T-helper 2 cell (primary cell): ENCODE measurements at places on chromosomes 1 and 21.

DNA sequence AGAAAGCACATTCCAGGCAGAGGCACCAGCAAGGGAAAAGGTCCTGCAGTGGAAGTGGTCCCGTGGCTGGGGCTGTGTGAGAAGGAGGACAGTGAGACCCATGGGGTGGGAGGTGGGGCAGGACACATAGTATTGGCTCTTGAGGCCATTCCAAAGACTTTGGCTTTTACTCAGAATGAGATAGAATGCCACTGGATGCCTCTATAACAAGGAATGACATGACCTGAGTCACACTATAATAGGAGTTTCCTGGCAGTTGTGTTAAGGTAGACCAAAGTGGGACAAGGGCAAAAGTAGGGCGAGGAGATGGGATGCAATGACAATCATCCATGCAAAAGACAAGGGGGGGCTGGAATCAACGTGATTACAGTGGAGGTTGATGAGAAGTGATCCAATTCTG is 24.7 kb upstream of the LAMC2 start:
- no peak for DNase-seq

DNA sequence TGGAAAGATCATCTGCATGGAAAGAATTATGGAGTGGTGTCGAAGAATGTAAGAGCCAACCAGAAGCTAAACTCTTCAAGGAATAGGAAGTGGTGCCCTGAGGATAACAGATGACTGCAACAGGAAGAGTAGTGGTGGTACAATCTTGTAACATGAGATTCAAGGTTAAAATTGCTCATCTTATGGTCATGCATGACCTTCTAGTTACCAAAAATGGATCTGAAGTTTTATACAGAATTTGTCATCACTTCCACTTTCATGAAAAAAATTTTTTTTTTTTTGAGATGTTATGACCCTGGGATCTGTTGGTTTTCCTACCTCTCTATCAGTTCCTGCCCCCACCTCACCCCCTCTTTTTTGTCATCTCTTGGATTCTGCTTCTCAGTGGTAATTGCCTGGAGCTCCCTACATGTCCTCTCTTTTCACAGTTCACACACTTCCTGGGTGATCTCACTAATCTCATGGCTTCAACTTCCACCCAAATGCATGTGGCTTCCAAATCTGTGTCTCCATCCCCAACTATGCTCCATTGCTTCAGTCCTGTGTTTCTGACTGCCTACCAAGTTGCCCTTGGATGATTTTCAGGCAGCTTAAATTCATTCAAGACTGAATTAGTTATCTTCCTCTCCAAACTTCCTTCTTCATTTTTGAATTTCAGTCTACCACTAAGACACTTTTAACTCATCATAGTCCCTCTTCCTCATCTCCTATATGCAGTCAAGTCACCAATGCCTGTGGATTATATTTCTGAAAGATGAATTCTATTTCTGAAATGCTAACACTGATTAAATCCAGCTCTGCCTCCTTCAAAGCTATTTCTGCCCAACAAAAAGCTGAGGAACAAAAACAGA is 48.4 kb downstream of the SLAMF6 start:
- DNase-seq: no peak

DNA sequence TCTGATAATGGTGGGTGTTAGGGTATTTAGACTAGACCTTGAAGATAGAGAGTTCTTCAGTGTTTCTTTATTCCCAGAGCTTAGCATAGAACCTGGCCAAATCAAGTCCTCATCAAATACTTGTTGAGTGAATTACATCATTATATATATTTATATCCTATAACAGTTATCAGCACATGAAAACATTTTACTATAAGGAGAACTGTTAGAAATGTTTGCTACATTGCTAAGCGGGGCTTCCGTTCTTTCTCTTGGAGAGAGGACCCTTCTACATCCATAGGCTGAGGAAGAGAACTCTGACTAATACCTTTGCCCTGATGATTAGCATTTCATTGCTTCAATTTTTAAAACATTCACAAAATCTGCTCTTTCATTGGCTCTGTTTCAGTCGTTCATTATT is 66.5 kb upstream of the NBL1 start:
- no peak for DNase-seq

GRCh38 chr1:34361121-34361520 is 184.4 kb downstream of the C1orf94 start:
- DNase-seq: no peak

- no peak for DNase-seq
These were observed 41.8 kb downstream of the NTPCR start for GRCh38 chr1:232992227-232992626.

GRCh38 chr21:41478319-41479177 is 29.4 kb downstream of the TMPRSS2 start:
- DNase-seq: no peak

- DNase-seq: no peak
These were observed 29.1 kb downstream of the PIGP start for GRCh38 chr21:37043818-37044217.

GRCh38 chr21:21612466-21612865 is 614.3 kb downstream of the NCAM2 start:
- no peak for DNase-seq

- DNase-seq: no peak
These were observed 57.9 kb downstream of the RABGAP1L start for GRCh38 chr1:174217248-174217647.

- DNase-seq: peak; percentile 45
These were observed 60.6 kb downstream of the PTPRC start for GRCh38 chr1:198699167-198700015.

DNA sequence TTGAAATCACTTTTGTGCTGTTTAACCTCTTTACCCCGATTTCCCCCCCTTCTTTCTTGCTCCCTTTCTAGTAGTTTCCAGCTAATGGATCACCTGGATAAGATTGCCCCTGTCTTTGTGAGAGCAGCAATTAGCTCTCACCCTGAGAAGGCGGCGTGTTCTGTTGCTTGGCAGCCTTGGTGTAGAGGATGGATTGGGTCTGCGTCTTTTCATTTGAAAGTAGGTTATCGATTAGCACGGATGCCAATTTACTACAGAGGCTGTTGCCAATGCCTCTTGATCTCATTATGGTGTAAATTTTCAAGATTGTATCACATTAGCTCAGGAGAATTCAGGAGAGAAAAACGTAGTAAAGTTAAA is 26.4 kb downstream of the KIF26B start:
- DNase-seq: no peak

DNA sequence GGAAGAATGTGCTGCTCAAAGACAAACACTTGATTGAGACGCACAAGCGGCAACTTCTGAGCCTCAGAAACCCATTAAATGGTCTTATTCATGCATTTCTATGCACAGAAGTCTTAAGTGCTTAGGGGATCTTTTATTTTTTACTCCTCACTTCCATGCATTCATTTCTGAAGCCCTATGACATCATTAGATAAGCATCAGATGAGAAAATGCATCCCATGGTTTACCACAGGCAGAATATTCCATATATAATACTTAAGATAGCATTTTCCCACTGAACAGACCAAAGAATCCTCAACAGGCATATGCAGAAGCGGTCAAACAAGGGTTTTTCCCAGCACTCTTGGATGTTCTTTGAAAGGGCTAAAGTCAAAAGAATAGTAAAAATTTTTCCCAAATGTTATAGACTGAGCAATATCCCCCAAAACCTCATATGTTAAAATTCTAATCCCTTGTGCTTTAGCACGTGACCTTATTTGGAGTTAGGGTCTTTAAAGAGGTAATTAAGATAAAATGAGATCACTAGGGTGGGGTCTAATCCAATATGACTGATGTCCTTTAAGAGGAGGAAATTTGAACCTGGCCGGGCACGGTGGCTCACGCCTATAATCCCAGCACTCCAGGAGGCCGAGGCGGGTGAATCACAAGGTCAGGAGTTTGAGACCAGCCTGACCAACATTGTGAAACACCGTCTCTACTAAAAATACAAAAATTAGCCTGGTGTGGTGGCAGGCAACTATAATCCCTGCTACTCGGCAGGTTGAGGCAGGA is 22.6 kb upstream of the FAM89A start:
- DNase-seq: no peak

DNA sequence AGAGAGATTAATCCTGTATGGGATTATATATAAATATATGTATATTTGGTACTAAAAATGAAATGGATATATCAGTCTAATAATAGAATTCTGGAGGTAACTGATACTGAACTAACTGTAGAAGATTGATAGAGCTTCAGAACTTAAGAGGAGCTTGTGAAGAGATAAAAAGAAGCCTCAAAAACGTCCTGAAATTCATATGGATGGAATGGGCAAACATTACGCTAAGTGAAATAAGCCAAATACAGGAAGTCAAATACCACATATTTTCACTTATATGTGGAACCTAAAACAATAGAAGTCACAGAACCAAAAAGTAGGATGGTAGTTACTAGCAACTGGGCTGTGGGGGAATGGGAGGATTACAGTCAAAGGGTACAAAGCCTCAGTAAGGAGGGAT is 36.0 kb upstream of the ADGRL4 start:
- no peak for DNase-seq

- DNase-seq: peak; percentile 41
These were observed at the start of gene TNFRSF18 for GRCh38 chr1:1206376-1206965. Gene TNFRSF18, minus strand, starts transcription at chr1:1206592. Its CDS starts 21 bp downstream, at chr1:1206571.

GRCh38 chr1:193785850-193786420 is 599.5 kb upstream of the B3GALT2 start:
- no peak for DNase-seq

DNA sequence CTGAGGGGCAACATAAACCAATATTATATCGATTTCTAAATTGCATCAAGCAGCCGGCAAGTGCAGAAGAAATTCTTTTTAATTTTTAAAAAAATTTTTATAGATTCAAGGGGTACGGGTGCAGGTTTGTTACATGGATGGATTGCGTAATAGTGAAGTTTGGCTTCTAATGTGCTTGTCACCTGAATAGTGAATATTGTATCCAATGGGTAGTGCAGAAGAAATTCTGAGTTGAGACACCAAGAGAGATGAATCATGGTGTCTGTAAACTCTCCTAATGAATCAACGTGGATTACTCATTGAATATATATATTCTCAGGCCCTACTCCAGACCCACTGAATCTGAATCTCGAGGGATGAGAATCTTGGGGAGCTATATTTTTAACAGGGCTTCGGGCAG is 253.7 kb upstream of the FOXD3 start:
- DNase-seq: no peak

GRCh38 chr1:173269490-173270230 is 62.5 kb upstream of the TNFSF4 start:
- DNase-seq: no peak

DNA sequence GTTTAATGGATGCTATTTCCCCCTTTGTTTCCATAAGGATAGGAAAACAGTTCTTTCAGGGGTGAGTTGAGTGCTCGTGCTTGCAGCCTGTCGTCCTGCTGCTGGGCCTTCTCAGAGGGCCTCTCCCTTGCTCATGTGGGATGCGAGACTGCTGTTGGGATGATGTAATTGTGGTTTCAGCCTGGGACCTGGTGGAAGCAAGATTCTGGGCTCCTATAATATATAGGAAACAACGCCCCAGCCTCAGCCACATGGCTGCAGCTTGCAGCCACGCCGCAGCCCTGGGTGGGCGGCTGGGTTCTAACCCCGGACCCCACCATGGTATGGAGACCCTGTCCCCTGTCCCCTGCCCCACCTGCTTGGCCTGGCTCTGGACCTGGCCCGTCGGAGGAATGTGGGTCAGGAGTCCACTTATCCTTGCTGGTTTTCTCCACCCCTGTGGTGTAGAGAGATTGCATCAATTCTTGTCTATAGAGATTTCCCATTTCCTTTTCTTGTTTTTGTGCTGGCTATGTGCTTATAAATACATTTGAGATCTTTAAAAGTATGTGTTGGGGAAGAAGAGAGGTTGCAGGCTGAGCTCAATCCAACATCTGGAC is 357.8 kb downstream of the SIPA1L2 start:
- DNase-seq: no peak

- no peak for DNase-seq
These were observed 2.9 kb upstream of the RBBP5 start for GRCh38 chr1:205124726-205125125.

DNA sequence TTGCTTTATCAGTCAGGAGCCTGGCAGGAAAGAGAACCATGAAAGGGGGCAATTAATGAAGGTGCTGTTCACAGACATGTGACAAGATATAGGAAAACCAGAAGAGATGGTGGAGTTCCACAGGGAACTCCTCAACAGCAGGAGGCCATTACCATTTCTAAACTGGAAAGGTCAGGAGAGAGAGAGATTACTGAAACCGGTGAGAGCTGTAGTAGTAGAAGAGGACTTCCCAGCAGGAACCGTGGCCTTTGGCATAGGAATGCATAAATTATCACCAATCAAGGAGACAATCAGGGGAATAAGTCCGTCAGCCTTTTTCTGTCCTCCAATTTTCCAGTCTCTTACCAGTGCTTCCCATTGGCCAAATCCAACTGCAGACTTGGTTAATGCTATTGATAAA is 23.0 kb upstream of the ABCD3 start:
- no peak for DNase-seq

GRCh38 chr1:17569200-17570139 is 30.0 kb downstream of the ARHGEF10L start:
- DNase-seq: no peak

- no peak for DNase-seq
These were observed 681.5 kb downstream of the LRRIQ3 start for GRCh38 chr1:73516451-73516850.
